HCT116 (cell line): ENCODE measurements at places on chromosomes 3 and 15.

DNA sequence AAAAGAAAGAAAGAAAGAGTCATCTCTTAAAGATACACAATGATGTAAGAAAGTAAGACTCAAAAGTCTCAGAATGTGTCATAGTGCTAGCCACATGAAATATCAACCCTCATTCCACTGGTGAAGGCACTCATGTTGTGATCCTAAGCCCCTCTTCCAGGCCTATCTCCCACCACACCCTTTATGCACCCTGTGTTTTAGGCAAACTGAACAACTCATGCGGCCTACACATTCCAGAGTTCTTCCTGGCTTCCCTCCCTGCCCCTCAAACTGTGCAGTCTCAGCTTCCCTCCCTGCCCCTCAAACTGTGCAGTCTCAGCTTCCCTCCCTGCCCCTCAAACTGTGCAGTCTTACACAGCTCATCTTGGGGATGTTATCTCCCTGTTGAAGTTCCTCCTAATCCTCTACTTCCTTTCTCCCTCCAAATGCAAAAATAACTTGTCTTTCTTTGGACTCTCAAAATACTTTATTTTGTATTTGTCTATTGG lies 69.0 kb upstream of the FNDC3B start:
- DNase-seq = no peak

DNA sequence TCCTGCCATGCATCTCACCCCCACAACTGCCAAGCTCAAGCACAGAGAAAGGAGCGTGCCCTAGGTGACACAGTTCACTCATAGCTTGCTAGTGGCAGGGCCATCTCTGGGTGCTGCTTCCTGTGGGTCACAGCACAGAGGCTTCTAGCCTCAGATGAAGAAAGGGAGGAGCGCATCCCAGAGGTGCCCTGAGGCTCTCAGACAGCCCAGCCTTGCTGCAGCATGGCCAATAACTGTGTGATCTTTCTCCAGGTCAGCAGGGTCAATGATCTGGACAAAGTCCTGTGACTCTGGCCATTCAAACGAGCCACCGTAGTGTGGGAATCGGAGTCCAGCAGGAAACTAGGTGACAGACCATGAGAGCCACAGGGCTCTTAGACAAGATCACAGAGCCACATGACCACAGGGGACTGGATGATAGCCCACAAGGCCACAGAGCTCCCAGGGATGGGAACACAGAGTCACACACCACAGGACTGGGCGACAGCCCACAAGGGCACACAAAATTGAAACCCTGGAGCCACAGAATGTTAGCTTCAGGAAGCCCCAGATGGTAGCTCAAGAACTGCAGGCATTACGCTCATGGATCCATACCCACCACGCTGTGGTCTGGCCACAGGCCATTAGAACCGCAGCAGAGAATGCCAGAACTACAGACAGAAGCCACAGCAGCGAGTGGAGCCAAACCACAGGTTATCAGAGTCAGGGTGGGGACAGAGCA lies 25.9 kb upstream of the GRIP2 start:
- no peak for DNase-seq

- DNase-seq = no peak
These were observed 167.8 kb downstream of the CHST2 start for GRCh38 chr3:143287403-143287802.

DNA sequence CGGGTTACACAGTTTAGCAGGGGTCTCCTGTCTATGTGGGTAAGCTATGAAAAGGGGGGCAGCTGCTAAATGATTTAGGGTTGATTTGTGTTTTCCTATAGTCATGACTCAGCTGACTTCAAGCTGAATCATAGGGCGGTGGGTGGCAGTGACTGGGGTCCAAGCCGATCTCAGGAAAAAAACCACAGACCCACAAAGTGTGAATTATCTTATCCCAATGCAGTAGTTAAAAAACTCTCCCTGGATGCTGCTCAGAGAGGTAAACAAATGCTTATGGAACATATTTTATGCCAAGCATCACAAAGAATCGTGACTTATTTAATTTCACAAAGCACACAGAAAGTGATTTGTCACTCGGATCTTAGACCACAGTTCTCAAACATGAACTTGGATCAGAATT lies 18.4 kb upstream of the TOPAZ1 start:
- no peak for DNase-seq

DNA sequence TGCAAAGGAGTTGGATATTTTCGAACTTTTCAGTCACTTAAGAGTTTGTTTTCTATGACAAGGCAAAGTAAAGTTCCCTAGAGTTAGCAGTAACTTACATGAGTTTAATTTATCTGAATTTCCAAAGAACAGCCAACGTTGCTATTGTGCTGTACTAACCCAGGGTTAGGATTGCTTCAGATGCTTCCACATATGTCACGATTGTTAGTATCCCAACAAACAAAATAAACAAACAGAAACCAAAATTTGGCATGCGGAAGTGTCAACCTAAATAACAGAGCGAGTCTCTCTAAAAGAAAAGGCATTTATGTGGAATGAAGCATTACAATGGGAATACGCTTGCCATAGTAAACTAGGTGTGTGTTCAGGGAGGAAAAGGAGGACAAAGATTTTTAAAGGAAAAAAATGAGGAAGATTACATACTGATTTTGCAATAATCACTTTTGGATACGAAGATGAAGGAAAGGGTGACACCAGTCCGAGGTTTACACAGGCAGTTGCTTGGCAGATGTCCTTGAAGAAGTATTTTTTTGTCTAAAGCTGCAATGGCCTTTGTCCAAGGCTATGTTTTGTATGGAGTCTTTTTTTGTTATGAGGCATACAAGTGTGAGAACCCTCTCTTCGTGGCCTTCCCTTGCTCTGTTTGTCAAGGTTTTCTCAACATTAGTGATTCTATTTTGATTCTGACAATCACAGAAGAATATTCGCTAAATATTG lies 267.9 kb downstream of the GABRG3 start:
- no peak for DNase-seq

GRCh38 chr3:10328460-10329071 lies 7.7 kb upstream of the SEC13 start:
- no peak for DNase-seq

- DNase-seq = no peak
These were observed 210.0 kb upstream of the TRIM42 start for GRCh38 chr3:140467796-140468315.

DNA sequence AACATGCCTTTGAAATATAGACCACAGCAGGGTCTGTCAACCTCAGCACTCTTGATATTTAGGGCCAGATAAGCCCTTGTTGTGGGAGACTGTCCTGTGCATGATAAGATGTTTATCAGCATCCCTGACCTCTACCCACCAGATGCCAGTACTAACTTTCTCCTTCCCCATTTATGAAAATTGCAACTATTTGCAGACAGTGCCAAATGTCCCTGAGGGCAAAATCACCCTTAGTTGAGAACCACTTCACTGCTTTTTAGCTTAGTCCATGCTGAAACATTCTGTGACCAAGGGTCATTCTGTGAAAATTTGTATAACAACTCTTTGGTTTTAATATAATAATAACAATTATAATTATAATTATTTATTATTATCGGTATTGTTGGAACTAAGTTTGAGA lies 1032.4 kb downstream of the MCTP2 start:
- DNase-seq = no peak

- peak; percentile 33 for DNase-seq
These were observed 28.1 kb downstream of the NKIRAS1 start for GRCh38 chr3:23888617-23889228.
